ENCODE measurements at places on chromosomes 1 and 21. TPM values are rescaled to one million over a fixed set of nuclear protein-coding genes. Genes with fewer than 3 reads are reported as not detected.

DNA sequence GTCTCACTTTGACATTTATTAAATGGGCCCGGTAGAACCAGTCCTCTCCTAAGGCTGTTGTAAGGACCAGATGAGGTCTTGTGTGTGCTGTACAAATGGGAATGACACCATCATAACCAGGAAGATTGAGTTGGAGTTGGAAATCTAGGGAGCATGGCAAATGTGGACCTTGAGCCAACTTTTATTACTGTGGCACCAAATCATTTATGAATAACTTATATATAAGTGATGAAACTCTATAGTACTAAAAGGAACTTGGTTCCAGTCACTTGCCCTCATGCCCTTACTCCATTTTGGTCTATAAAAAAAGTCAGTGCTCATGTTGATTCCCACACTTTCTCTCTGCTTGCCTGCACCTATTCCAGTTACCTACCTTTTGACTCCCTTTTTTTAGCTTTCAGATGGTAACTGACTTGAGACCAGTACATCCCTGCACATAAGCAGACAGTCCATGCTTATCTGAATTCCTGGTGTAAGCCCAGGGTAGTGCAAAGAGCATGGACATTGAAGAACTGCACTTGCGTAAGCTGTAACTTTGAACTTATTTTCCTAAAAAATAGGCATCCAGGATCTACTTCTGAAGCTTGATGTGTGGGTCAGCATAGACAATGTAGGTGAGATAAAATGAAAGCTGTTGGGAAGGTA, 210.6 kb downstream of the PBX1 start:
- DNase-seq = no peak

- no peak for DNase-seq
Observed at GRCh38 chr1:156836041-156836654, 19.5 kb upstream of the SH2D2A start.

GRCh38 chr1:116510361-116510760, 60.5 kb downstream of the CD58 start:
- no peak for DNase-seq

Gene FAM167B
- total RNA-seq = not detected

DNA sequence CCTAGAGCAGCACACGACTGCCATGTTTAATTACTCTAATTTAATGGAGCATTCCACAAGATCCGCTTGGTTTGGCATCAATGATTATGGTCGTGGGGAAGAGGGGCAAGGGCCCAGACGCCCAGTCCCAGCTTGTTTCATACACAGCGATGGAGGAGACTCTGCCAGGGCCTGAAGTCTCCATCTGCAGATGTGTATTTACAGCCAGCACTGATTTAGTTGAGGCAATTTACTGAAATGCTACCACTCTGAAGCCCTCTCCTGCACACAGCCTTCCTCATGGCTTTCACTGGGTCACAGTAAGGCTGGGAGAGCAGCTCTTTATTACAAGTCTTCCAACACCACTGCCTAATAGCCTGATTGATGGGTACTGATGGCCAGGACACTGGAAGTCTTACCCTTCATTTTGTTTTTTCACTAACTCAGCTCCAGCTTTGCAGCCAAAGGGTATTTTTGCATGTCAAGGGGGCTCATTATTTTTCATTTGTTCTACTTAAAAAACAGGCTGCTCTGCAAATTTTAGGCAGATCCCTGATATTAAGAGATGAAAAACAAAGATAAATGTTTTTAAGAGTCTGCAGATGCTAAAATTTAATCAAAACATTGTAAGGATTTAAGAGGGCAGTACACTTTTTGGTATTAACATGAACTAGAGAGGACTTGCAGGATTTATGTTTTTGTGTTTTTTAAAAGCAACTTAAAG, 236.3 kb downstream of the SIPA1L2 start:
- DNase-seq = no peak

DNA sequence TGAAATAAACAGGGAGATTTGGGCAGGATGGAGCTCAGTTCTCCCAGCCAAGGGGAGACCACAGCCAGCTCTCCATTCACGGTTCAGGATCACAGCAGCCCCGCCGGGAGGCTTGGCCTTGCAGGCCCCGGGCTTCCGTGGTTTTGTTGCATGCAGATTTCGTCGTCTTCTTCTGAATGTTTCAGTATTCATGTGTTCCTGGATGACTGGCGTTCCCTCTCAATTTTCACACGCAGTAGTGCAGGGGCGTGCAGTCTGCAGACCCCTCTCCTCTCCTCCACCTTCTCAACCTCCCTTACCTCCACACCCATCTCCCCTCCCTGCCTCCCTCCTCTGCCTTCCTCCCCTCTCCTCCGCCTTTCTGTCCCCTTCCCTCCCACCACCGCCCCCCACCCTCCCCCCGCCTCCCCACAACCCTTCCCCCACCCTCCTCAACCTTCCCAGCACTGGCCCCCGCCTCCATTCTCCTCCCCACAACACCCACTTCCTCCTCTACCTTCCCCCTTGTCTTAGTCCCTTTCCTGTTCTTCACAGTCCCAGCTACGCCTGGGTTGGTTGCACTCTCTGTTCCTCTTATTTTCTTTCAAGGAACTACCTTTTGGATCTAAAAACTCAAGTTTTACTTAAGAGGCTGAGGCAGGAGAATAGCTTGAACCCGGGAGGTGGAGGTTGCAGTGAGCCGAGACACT, 8.4 kb upstream of the SLC19A1 start:
- no peak for DNase-seq

Gene CD2
- not detected for total RNA-seq

DNA sequence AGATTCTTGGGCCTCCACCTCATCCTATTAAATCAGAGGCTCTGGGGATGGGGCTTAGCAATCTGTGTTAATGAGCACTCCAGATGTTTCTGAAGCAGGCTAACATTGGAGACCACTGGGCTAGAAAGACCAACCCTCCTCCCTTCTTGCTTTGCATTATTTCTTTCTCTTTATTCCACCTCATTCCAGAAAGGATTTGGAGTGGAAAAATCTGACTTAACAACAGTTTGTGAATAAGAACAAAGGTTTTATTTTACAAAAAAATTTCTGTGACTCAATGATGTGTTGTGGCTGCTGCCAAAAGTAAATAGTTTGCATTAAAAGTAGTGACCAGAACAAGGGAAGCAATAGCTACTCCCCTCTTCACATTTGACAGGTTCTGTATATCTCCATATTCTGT, 79.4 kb downstream of the TGFB2 start:
- DNase-seq = no peak

Gene MROH9
- not detected for total RNA-seq

- peak; percentile 11 for DNase-seq
Observed at GRCh38 chr1:33903210-33903589, 39.3 kb downstream of the HMGB4 start.

DNA sequence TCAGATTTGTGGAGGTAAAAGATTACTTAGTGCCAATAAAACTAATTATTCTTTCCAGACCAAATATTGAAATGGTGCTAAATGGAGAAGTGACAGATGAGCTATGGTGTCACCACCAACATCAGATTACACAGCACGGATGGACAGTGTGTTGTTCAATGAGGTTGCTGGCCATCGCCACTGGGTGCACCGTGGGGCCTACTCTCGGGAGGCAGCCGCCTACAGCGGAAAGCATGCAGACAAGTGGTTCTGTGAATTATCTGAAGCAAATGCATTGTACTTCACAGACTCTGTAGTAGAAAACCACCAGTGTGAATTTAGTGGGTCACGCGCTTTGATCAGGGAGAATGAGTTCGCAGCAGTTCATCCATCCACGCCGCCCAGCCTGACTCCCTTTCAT, 42.3 kb downstream of the GNG4 start:
- DNase-seq = no peak

GRCh38 chr1:197958438-197959305, 41.5 kb downstream of the LHX9 start:
- DNase-seq = no peak

DNA sequence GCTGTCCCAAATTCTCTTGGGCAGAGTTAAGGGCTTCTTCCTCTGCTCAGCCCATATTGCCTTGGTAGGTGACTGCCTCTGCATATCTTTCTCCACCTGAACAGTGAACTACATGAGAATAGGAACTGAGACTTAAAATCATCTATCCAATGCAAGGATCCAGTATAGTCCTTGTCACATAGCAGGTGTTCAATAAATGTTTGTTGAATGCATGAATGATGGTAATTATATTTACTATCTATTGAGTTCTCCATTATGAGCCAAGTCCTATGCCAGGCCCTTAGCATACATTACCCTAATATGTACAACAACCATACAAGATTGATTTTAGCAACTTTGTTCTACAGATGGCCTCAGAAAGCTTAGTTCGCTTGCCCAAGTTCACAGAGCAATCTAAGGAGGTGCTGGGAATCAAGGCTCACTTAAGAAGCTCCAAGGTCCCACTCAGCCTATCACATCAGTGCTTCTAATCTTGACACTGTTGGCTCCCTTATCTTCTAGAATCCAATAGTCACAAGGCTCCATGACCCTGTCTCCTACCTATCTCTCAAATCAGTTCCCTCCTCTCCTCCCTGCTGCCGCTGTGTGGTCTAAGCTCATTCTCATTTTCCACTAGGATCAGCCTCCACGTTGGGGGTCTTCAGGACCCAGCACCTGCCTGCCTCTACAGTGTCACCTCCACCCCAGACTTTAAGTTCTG, 2.2 kb upstream of the CDK18 start:
- DNase-seq = no peak

Gene CADM3
- total RNA-seq = not detected

Gene S100A7A
- not detected for total RNA-seq

GRCh38 chr1:119275145-119276134, 93.1 kb upstream of the HAO2 start:
- DNase-seq = peak; percentile 53

Data from MG63 (cell line).